Osteoblast (primary cell): ENCODE measurements at places on chromosomes 7 and 10. TPM values are rescaled to one million over a fixed set of nuclear protein-coding genes. Genes with fewer than 3 reads are reported as not detected.

GRCh38 chr7:28140979-28141378 lies 39.6 kb downstream of the JAZF1 start:
- DNase-seq = no peak

GRCh38 chr7:9937944-9938631 lies 1035.6 kb upstream of the PHF14 start:
- no peak for DNase-seq

GRCh38 chr7:66514050-66514449 lies 114.6 kb upstream of the KCTD7 start:
- DNase-seq = no peak

DNA sequence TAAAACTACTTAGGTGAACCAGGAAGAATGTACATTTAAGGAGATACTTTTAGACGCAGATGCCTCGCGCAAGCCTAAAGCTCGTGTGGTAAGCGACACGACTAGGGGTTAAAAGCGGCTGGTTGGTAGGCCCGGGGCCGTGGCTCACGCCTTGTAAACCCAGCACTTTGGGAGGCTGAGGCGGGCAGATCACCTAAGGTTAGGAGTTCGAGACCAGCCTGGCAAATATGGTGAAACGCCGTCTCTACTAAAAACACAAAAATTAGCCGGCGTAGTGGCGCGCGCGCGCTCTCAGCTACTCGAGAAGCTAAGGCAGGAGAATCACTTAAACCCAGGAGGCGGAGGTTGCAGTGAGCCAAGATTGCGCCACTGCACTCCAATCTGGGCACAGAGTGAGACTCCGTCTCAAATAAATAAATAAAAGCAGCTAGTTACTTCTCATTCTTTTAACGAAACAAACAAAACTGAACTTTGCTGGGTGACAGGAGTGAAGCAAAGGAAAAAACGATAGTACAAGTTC lies 879 bp downstream of the NUDT5 start:
- peak; percentile 69 for DNase-seq

DNA sequence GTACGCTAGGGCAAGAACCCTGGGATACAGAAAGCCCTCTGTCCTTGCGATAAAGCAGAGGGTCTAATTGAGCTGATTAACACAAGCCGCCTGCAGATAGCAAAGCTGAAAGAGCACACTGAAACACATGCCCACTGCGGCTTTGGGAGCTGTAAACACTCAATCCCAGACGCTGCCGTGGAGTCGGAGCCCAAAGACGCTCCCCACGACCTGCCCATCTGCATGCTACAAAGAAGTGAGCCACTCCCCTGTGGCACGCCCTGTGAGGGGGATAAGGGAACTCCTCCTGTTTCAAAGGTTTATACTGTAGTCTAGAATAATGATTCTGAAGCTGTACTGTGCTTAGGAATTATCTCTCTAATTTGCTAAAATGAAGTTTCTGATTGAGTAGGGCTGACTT lies 985.6 kb upstream of the GHITM start:
- no peak for DNase-seq

GRCh38 chr10:62231371-62231770 lies 37.3 kb downstream of the RTKN2 start:
- peak; percentile 46 for DNase-seq

The ELFN1 gene
- total RNA-seq = 12.7 and 14.1 TPM in 2 replicates

GRCh38 chr10:100333106-100333505 lies 3.1 kb upstream of the PKD2L1 start:
- no peak for DNase-seq

The BEND7 gene
- total RNA-seq = 9.0 and 10.6 TPM in 2 replicates

The AGAP4 gene
- total RNA-seq = 3.6 and 3.8 TPM in 2 replicates

The DEPP1 gene
- total RNA-seq = 43.6 and 87.6 TPM in 2 replicates

GRCh38 chr10:2949948-2950354 lies 117.4 kb upstream of the PFKP start:
- no peak for DNase-seq

- DNase-seq = no peak
These were observed 191.9 kb downstream of the SFMBT2 start for GRCh38 chr10:7218968-7219367.

- DNase-seq = peak; percentile 44
These were observed 14.1 kb upstream of the C10orf95 start for GRCh38 chr10:102465466-102465865.

DNA sequence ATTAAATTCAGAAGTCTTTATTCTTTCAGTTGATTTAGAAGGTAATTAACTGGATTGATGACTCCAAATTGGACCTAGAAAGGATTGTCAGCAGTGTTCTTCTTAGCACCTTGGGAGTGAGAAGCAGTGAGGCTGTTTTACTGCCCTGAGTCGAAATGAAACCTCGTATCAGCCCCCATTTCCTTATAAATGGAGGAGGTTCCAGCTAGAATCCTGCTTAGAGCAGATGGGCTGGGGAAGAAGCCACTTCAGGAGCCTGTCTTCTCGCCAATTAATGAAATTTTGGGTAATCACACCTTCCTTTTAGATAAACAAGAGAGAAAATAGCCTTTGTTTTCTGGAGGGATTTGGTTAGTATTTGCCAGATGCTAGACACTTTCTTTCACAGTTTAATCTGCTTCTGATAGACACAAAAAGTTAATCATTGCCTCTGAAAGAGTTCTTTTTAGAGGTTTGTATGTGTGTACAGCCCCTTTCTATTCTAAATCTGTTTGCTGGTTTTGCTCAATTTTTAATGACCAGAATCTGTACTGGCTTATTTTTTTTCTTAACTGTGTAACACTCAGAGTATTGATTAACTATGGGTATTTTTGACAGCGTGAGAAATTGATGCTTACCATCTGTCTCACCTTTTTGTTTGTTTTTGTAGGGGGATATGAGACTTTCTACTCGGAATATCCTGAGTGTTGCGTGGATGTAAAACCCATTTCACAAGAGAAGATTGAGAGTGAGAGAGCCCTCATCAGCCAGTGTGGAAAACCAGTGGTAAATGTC lies 4.6 kb downstream of the DUSP5 start:
- DNase-seq = no peak

- peak; percentile 22 for DNase-seq
These were observed 4.5 kb upstream of the TFPI2 start for GRCh38 chr7:93894966-93895640.

The C10orf90 gene
- 0.59 and 0.72 TPM in 2 replicates for total RNA-seq

DNA sequence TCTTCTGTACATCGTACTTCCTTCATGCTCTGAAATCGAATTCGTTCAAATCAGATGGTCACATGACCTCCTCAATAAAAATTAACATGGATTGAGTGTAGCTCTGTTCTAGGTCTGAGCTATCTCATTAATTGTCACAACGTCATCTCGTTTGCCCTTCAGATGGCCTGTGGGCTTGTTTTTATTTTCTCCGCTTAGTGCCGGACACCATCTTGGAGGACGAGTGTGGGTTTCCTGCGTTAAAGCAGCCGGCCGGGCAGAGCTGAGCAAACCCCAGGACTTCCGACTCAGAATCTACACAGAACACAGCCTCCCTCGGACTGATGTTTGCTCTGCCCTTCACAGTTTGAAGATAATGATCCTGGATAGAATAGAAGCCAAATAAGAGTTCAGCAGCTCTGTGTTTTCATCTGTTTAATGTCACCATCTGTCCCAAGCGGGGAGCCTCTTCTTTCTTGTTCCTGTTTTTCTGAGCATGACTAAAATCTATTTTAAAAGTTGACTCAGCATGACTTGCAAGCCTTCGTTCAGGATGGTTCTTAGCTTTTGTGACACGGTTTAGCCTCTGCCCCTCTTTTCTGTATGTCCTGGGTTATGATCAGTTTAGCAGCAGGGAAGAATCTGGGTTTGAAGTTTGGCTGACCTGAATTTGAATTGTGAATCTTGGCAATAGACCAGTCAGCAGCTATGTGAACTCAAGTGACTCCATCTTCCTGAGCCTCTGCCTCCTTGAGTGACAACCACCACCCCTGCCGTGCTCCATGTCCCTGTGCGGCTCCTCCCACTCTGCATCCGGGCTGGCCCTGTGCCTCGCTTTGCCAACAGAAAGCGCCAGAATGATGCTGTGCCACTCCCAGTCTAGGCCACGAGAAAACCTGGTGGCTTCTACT lies 30.6 kb upstream of the GALNTL5 start:
- no peak for DNase-seq

The SPDYE8 gene
- total RNA-seq = not detected in 2 replicates

The GPER1 gene
- 10.3 and 10.5 TPM in 2 replicates for total RNA-seq

- no peak for DNase-seq
These were observed 78.0 kb downstream of the PRKAG2 start for GRCh38 chr7:151798851-151799448.

DNA sequence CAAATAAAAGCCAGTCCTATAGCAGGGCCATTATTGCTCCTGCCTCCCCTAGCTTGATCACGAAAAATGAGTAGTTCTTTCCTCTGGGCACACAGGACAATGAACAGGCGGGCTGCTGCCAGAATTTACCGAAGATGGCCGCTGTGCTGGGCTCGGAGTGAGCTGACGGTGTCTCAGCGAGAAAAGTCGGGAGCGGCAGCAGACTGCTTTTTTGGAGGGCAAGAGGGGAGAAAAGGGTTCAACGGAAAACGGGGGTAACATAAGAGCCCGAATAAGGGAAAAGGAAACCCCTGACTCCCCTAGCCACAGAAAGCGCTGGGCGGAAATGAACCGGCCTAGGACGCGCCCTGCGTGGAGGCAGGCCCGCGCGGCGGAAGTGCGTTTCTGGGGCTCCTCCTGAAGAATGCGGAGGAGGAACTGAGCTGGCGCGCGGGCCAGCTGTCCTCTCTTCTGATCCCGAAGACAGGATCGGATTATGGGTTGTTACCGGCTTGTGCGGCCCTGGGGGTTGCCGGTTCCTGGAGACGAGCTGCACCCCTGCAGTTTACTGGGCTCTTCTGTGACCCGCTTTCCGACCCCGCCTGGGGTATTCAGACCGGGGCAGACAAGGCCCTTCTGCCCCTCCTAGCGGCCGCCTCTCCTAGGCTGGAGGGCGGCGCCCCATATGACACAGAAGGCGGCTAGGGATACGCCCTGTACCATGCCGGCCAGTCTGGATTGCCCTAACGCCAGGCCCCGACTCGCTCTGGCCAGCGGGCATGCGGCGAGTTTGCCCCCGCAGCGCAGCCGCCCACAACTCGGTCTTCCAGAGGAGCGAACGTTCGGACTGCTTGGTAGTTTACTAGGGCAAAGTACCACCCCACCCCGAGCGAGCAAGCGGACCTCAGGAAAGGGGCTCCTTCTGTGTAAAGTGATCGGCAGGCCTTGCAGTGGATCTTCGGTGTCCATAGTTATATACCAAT lies 30.1 kb upstream of the KMT2E start:
- peak; percentile 94 for DNase-seq

DNA sequence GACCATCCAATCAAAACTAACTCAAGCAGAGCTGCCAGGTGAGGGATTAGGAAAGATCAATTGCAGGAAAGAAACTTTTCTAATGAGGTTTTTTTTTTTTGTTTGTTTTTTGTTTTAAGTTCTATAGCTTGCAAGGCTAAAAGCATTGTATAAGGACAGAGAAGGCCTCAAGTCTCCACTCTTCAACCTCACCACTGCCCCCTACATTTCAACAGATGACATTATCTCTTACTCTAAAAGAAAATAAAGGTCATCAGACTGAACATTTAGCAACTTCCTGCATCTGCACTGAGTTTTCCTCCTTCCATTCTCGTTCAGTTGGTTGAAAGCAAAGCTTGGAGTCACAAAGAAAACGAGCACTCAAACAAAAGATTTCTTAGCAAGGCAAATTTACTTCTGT lies 45.2 kb upstream of the EXOC4 start:
- no peak for DNase-seq

The HKDC1 gene
- total RNA-seq = 0.29 and 2.9 TPM in 2 replicates

The KAZALD1 gene
- total RNA-seq = 26.4 and 30.1 TPM in 2 replicates

GRCh38 chr10:102832987-102833386 lies 4.2 kb downstream of the CYP17A1 start:
- peak; percentile 65 for DNase-seq

DNA sequence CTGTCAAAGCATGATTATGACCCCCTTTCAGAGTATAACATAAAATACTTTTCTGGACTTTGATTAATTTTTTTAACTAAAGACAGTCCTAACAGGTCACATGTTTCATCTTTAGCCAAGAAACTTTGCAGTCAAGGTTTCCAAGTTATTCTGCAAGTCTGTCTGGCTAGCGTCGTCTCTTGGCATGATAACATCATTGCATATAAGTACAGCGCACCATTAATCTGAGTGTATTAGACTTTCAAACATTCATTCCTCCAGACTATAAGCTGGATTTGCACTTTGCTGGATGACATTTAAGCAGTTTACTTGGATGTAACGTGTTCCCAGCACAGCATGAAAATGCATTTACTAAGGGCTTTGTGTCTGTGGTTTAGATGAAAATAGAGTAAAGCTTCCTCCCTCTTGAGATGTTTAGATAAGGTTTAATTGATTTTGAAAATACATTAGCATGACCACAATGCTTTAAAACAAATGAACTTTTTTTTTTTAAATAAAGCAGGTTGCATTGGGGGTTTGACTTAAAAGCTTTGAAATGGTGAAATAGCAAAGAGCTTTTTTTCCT lies 349.0 kb upstream of the MTPN start:
- no peak for DNase-seq

GRCh38 chr7:24595671-24596418 lies 22.6 kb downstream of the PALS2 start:
- DNase-seq = no peak

DNA sequence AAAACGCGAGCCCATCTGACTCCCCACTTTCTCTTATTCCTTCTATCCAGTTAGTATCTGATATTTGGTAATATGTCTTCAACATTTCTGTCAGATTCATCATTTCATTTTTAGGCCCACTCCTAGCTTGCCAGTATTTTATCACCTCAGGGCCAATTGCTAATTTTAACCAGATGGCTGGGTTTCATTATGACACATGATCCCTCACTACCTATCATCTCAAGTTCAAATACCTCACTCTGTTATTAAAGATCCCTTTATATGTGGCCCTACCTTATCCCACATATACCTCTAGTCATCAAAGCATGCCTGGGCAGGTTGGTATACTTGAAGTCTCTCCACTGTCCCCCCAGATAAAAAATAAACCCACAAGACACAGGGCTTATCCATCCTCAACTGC lies 104.9 kb downstream of the RNLS start:
- no peak for DNase-seq

DNA sequence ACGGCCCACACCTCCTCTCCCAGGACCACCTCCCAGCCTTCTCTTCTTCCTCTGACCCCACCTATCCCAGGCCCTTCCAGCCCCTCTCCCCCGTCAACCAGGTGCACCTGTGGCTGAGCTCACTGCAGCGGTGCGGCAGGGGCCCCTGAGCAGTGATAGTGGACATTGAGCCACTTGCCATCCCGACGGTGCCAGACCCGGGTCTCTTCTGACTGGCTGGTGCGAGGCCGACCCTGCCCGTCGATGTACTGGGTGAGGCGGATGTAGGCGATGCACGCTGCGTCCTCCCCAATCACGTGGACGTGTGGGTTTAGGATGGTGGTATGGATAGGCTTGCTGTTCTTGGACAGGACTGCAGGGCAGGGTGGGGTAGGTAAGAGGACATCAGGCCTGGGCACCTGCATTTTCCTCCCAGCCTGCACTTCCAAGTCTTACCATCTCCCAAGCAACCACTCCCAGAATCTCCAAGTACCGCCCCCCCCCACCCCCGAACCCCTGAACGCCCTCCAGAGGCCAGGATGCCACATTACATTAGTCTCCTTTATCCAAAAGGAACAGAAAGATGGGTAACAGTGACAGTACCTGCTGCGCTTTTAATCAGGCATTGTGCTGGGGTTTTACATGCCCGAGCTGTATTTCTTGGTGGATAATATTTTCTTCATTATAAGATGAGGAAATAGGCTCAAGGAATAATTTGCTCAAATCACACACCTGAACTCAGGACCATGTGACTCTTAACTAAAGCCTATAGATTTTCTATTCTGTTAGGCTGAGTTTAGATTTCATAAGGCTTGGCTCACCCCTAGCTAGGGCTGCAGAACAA lies 3.7 kb upstream of the NDST2 start:
- DNase-seq = peak; percentile 90

GRCh38 chr10:88471899-88472298 lies 111.2 kb downstream of the RNLS start:
- no peak for DNase-seq

The NT5C2 gene
- total RNA-seq = 94.1 and 96.9 TPM in 2 replicates
